ENCODE measurements at places on chromosomes 6 and 20.

- DNase-seq: no peak
These were observed 54.1 kb upstream of the PTPRT start for GRCh38 chr20:43243672-43244269.

- no peak for DNase-seq
These were observed 2.0 kb downstream of the LST1 start for GRCh38 chr6:31587791-31588777.

DNA sequence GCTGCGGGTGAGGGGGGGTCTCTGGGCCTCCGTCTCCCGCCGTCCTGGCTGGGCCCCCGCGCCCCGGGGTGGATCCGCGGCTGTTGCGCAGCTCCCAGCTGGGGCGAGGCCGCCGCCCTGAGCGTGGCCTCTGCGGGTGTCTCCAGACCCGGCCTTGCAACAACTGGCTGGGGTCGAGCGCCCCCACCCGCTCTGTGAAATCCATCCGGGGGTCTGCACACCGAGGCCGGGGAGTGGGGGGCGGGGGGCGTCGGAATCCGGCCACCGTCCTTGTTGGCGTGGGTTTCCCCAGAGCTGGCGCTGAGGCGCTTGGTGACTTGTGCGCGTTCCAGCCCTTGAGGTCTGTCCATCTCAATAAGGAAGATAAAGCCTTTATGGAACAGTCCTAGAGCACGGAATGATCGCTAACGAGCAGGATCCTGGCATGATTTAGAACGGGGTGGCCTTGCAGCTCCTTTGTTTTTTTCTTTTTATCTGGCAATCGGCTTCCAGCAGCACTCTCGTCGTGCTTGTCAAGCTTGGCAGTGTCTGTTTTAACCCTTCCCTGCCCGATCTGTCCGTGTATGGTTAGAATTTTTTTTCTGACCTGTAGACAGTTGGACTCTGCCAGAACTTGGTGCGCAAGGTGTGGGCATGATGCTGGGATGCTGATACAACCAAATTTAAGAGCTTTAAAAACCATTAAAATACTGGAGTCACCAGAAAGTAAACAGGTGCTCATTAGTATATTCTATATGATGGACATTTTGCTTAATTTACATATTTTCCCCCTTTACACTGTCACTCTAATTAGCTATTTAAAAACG is 675 bp downstream of the DSTN start:
- DNase-seq: no peak

GRCh38 chr6:139325125-139325524 is 33.3 kb upstream of the TXLNB start:
- DNase-seq: no peak

DNA sequence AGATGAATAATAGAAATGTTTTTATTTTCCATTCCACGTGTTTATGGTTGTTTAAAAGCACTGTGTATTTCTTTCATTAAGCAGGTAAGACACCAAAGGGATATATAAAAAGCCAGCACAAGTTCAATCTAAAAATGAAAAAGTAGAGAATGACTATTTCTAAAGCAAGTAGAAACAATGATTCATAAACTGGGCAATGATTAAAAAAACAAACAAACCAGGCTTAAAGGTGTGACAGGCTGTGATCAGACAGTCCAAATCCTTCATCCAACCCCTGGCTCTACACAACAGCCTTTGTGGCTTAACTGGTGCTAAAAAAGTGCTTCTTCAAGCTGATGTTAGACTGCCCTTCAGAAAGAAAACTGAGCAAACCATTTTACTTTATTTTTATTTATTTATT is 45.7 kb upstream of the TSHZ2 start:
- no peak for DNase-seq

GRCh38 chr6:34865107-34865506 is 22.7 kb downstream of the TAF11 start:
- no peak for DNase-seq

DNA sequence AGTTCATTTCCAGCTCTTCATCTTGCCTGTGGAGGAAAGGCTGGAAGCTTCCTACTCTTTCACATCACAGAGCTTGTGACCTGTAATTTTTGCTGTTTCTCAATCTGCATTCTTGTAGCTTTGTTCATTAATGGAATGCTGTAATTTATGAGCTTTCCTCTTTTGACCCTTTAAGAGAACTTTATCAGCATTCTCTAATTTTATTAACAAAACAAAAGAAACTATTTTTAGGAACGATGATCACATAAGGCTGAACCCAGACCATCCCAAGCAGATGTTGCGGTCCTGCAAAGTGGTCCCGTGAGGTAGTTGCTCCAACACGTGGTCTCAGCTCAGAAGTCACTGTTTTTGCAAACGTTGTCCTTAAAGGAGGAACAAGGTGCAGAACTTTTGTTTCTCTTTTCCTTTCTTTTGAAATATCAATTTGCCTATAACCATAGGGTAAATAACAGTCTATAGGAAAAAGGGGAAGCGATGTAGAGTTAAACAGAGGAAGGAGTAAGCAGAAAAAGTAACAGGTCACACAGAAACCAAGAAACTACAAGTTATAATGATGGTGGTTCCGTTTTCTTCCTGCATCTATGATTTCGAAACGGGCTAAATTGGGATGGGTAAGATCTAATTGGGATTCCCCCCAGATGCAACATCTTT is 121.3 kb upstream of the PHACTR1 start:
- DNase-seq: no peak

GRCh38 chr20:34023937-34024722 is 30.4 kb downstream of the RALY start:
- no peak for DNase-seq

GRCh38 chr20:61777773-61778494 is 287.7 kb downstream of the TAF4 start:
- DNase-seq: no peak

DNA sequence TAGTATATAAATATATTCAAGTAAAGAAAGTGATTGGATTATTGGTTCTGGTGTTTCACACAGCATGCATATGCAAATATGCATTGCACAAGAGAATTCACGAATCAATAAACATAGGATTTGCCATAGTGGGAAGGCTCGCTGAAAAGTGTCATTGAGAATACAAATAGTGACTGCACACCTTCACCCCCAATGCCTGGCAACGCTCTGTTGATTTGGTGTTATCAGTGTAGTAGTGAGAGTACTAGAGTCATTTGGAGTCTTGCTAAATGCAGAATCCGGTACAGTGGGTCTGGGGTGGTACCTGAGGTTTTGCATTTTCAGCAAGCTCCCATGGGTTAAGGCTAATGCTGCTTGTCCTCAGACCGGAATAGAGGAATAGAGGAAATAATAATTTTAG is 49.7 kb upstream of the NAA20 start:
- DNase-seq: no peak

GRCh38 chr6:127641905-127642304 is 64.9 kb downstream of the C6orf58 start:
- no peak for DNase-seq

GRCh38 chr20:60283281-60283680 is 325.1 kb downstream of the CDH26 start:
- no peak for DNase-seq

GRCh38 chr6:87110636-87111035 is 15.7 kb upstream of the CGA start:
- no peak for DNase-seq

DNA sequence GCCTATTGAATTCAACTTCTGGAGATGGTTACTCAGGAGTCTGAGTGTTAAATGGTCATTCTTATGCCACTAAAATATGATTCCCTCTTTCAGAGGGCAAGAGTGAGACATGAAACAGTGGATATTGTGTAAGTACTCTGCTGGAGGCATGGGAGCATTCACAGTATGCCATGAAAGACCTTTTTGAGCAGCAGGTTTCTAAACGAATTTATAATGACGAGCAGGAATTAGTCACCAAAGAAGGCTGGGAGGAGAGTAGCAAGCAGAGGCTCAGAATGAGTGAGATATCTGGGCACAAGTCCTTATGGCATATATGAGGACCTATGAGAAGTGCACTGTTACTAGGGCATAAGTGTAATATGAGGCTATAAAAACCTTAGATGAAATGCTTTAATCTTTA is 10.9 kb upstream of the MYB start:
- no peak for DNase-seq

DNA sequence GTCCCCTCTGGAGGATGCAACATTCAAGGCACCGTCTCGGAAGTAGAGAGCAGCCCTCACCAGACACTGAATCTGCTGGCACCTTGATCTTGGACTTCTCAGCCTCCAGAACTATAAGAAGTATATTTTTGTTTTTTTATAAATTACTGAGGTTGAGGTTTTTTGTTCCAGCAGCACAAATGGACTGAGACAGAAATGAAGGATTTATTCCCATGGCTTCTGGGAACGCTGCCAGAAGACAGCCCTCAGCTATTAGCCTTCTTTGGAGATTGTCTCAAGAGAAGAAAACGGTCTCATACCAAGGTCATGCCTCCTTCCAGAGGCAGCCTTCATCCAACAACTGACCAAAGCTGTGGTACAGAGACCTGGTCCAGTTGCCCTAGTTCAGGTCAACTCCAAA is 85.4 kb downstream of the CHMP4B start:
- no peak for DNase-seq

DNA sequence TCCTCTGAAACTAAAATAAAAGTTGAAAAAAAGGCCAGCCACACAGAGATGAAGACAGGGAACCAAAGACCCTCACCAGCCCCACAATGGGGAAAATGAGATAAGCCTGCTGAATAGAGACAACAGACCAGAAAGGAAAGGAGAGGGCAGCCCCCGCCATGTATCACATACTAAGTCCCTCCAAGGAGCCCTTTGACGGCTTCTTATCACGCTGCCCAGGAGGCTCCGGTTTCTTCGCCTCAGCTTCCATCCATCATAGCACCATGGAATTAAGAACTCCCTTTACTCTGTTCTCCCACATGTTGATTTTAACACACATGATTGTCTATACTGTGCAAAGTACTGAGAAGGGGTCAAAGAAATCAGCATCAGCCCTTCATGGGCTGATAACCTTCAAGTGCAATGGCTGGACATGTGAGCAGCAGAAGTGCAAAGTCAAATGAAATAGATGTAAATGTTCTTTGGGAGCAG is 54.9 kb downstream of the MAP3K5 start:
- no peak for DNase-seq

GRCh38 chr6:121733234-121733633 is 297.8 kb downstream of the GJA1 start:
- no peak for DNase-seq

GRCh38 chr20:44541992-44542391 is 20.1 kb upstream of the SERINC3 start:
- DNase-seq: no peak

DNA sequence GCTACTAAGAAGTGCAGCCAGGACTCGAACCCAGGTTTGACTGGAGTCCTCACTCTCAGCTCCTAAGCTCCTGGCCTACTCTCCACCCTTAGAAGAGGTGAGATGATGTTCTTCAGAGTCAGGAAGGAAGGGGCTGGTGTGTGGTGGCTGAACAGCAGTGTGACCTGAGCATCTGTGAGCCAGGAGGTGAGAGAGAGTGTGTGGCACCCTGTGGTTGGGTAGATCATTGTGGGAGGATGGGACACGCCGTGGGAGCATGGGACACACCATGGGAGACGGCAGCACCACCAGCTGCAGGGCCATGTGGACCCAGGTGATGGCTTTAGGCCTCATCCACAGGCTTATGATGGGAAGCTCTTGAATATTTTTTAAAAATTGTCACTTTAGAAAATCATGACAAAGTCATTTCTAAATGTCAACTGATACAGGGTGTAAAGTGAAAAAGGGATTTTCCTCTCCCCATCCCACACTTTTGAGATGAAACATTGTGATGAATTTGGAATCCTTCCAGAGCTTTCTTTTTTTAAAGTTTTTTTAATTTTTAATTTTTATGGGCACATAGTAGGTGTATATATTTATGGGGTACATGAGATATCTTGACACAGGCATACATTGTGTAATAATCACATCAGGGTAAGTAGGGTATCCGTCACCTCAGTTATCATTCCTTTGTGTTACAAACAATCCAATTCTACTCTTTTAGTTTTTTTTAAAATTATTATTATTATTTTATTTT is 31.6 kb downstream of the SRC start:
- no peak for DNase-seq

DNA sequence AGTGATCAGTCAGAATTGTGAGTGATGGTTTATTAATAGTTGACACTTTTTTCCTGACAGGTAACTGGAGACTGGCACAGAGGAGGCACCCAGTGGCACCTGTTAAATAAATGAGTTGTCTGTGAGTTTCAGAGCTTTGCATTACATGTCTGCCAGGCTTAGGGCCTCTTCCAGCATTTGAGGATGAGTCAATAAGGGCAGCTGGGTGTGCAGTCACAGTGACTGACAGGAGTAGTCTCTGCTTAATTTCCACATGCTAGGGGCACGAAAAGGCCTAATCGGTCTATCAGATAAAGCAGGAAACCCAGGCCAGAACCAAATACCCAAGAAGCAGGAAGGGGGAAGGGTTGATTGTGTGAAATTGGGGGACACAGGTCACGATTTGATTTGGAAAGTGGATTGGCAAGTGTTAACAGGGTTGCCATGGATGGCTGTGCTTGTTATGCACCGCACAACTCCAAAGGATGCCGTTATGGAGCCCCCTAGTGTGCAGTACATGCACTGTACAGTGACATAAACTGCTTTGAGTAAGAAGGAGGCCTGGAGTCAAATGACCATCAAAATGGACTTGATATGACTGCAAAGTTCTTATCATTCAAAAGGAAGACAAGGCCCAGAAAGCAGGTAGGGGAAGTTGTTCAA is 111.9 kb upstream of the GGTLC1 start:
- DNase-seq: peak; percentile 33

- DNase-seq: no peak
These were observed 957 bp upstream of the VEGFA start for GRCh38 chr6:43768983-43769525.
